ENCODE measurements at places on chromosomes 2 and 18.

- no peak for DNase-seq
Observed at GRCh38 chr2:107627164-107627563, 199.5 kb upstream of the RGPD4 start.

- DNase-seq, result no peak
Observed at GRCh38 chr2:9548506-9548905, 7.1 kb downstream of the ADAM17 start.

DNA sequence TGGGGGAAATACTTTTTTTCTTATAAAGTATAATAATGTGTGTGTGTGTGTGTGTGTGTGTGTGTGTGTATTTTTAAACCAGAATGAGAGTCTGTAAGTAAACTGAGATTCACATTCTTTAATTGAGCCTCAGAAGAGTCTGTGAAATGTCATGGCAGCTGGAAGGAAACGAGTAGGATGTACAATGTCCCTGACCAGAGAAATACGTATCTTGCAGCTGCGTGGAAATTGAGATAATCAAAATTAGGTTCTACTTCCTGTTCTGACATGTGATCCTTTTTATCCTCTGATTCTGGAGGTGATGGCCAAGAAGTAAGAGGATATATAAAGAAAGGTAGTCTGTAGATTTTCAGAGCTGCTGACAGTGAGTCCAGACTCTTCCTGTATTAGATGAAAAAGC, 50.0 kb downstream of the SH3RF3 start:
- DNase-seq, result no peak

DNA sequence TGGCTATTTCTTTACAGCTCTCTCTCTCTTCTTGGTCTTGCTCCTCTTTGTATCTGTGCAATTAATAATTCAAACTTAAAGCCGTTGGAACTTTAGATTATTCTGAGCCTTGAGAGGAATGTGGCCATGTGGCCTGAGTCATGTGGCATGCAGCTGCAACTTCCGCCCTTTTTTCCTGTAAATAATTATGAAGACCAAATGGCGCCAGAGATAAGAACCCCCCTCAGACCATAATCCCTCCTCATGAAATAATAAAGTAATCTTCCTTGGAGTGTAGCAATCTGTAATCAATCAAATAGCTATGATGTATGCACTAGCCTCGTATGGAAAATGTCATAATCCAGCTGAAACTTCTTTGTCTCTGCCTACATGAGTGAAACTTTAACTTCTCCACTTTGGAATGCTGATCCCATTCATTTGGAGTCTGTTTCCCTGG, 13.5 kb upstream of the TWSG1 start:
- no peak for DNase-seq

DNA sequence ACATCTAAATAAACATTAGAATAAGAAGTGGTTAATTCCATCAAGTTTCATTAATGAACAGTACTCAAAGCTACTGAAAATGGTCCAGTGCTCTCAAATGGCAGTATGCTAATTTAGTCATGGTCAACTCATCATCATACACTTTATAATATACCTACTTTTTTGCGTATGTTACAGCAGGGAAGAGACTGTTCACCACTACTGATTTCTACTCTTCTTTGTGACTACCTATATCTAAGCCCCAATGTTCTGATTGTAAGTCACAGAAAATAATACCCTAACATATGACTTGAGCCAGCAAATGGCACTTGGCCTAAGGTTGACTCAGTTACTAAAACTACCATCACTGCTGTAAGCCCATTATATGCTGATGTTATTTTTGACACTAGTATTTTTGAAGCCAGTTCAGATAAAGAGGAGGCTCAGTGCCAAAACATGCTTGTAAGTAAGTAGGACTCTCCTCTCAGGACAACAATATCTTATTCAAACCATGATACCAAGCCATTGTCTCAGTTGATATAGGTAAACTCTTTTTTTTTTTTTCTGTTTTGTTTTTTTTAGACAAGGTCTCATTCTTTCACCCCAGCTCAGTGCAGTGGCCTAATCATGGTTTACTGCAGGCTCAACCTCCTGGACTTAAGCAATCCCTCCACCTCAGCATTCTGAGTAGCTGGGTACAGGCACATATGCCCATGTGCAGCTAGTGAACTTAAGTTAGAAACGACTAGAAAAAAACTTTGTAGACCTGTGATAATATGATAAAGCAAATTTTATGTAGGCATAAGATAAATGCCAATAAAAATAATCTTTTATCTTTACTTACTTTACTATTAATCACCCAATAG, 266.9 kb downstream of the ZNF385B start:
- DNase-seq, result no peak

DNA sequence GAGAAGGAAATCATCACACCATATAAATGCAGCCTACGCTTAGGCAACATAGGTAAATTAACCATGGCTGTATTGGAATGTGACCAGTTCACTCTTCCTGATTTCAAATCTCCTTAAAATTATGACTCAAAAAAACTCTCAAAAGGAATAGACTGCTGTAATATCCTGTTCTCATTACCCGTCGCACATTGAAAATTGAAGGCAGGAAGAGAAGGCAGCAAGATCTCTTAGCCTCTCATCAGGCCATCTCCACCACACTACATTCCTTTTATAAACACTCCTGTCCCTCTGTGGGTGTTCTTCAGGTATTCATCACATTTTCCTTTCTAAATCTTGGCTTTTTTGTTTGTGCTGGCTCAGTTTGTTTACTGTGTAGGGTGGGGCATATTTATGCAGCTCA, 83.2 kb downstream of the PPP1R1C start:
- DNase-seq, result no peak

DNA sequence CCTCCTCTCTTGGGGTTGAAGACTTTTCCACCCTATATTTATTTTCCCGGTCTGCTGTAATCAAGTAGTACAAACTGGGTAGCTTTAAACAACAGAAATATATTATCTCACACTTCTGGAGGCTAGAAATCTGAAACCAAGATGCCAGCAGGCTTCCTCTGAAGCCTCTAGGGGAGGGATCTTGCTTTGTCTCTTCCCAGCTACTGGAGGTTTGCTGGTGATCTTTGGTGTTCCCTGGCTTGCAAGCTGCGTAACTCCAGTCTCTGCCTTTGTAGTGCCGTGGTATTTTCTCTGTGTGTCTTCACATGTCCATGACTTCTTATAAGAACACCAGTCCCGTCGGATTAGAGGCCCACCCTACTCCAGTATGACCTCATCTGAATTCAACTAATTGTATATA, 44.4 kb downstream of the MYO3B start:
- DNase-seq, result no peak

GRCh38 chr2:15973481-15974401, 33.4 kb downstream of the MYCN start:
- DNase-seq, result no peak
